Fibroblast of skin of left biceps (primary cell): ENCODE measurements at places on chromosomes 1 and 21.

DNA sequence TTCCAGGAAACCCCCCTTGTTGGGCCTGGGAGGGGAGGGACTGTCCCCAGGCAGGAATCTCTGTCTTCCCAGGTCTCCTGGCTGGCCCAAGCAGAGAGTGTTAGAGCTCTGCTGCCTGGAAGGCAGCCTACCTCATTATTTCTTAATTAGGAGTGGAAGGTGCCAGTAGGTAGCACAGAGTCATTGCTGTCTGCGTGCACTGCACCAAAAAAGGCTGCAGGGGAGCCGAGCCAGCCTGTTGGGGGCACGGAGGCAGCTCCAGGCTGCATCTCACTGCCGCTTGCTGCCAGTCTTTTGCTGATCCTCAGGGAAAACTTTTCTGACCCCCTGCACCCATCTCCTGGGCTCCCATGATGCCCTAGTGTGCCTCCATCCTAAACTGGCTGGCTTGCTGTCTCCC lies 58.1 kb downstream of the LRRN2 start:
- no peak for DNase-seq

- no peak for DNase-seq
These were observed 135.7 kb upstream of the L1TD1 start for GRCh38 chr1:62058956-62059355.

DNA sequence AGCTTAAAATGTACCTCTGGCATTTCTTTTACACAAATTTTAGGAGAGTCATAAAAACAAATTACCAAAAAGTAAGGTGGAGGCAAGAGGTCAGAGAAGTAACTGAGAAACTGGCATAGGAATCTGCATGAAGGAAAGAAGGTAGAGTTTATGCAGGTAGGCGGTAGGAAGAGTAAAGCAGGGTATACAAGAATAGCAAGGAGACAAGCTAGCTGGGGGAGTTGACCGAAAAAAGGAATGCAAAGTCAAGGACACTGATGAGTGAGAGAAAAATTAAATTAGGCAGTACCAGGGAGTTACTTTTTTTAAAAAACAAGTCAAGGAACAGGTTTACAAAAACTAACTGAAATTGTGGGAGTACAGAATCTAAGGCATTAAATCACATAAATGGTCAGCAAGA lies 56.0 kb downstream of the FOXJ3 start:
- DNase-seq = no peak

DNA sequence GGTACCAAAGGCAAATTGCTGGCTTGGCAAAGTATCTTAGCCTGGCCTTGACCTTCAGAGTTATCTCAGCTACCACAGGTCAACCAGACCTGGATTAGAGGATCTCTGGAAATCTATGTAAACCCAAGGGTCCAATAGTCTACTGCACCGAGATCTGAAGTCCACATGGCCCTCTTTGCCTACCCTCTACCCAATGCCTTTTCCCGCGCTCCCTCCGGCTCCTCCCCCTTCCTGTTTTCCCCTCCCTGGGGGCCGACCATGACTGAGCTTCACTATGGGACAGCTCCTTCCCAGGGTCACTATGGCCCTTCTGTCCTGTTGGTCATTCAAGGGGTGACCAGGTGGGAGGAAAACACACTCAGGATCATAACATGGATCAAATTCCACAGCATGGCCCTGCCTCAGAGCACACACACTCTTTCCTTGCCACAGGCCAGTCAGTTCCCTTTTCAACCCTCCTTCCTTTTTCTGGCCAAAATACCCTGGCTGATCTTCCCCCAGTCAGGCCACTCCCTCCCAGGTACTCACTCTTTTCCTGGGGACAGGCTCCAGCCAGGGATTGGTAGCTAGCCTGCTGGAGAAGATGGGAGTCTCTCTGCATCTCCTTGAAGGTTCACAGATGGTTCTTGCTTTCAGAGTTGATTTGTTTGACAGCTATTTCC lies 19.1 kb upstream of the TMEM183A start:
- no peak for DNase-seq

DNA sequence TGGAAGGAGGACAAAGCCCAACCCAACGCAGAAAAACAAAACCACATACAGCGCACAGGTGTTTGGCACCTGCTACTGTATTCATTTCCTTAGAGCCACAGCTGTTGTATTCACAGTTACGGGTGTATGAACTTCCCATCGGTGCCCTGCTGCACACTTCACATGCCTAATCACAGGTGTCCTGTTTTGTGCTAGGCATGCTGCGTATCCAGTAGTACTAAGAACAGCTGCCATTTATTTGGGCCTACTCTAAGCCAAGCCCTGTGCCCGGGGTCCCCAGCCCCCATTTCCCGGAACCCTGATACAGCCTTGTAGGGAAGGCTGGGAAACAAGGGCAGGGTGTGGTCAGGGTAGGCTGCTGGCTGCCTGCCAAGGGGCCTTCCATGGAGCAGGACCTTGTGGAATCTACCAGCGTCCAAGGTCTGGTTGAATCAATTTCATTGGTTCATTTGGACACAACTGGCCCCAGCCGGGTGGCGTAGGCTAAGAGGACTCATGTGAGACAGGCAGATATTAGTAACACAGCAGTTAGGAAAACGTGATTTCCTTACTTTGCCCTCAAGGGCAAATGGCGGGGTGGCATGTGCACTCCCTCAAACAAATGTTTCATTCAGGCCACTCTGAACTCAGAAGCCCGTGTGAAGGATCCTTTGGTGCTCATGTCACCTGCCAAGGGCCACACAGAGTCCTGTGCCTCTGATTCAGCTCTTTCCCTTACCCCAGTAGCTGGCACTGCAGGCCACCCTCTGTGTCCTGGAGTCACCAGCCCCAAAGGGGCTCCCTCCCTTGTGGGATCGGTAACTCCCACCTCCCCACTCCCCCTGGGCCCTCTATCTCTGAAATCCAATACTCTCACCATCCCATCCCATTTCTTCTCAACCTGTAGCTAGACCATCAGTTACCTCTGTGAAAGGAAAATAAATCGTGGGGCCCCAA lies 986 bp upstream of the RNF186 start:
- DNase-seq = no peak

- DNase-seq = no peak
These were observed 90.1 kb downstream of the ZSWIM5 start for GRCh38 chr1:45116340-45116739.

GRCh38 chr21:45056917-45057560 lies 17.3 kb upstream of the ADARB1 start:
- DNase-seq = no peak

DNA sequence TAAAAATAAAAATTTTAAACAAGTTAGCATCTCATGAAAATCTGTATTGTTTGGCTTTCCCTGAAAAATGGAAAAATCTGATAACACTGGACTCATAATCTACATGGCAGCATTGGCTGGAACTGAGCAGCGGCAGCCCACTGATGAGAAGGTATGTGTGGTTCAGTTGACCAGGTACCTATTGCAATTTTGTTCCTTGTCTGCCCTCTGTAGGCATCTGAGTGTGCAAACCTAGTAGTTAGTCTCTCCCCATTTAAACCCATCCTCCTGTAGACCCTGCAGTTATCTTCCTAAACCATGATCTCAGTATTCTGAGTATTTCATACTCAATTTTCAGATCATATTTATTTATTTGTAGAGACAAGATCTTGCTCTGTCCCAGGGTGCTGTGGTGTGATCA lies 59.4 kb upstream of the SERBP1 start:
- no peak for DNase-seq

- DNase-seq = no peak
These were observed 462.2 kb upstream of the CXADR start for GRCh38 chr21:17050646-17051045.

DNA sequence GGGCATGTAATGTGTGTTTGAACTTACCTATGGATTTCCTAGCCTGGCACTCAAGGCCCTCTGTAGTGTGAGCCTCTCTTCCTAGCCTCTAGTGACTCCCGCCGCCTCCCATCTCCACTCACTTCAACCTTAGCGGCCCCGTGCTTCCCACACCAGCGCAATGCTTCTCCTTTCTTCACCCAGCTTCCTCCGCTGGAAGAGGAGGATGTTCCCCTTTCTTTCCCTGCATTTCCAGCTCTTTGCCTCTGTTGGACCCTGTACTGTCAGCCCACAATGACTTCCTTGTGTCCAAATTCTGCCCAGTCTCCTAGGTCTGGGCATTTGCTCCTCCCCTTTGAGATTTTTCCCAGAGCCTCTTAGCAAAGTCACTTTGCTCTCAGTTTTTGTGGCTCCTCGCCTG lies 138.1 kb upstream of the IRF2BP2 start:
- no peak for DNase-seq

DNA sequence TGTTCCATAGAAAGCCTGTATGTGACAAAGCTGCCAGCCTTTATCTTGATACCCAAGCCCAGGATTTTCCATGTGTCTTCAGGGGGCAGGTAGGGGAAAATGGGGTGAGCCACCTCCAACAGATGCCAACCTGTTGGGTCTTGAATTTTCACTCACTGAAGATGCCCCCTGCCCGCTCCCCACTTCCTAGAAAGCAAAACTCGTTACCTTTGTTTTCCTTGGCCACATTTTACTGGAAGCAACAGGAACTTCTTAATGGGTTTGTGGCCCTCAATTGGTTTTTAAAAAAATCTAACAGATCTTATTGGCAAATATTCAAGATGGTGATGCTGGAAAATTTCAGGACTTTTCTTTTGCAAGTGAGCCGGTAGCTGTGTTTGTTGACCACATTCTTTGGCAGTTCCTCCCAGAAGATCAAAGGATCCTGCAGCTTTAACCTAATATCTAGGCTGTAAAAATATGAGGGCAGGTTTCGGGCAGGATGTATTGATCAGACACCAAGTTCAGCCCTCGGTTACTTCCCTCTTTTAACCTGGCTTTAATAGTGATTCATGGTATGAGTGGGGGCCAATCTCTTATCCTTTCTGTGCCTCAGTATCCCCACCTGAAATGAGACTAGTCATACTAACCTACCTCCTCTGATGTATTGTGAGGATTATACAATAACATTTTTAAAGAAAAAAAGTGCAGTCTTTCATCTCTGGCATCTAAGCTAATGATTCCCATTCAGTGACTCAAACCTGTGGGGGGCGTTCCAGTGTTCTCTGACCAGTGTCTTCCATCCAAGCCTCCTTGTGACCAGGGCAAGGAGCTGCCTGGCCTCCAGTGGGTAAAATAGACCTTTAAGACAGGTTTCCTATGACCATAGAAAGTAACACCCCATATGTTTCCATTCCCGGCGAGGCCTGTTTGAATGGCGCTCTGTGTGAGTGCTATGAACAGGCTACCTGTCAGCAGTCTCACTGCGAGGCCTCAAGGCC lies 21.3 kb upstream of the GNPAT start:
- DNase-seq = no peak

GRCh38 chr1:3630161-3630611 lies 5.4 kb downstream of the TPRG1L start:
- no peak for DNase-seq

- no peak for DNase-seq
These were observed 18.7 kb upstream of the SLAMF1 start for GRCh38 chr1:160665330-160666078.

GRCh38 chr21:20631633-20632032 lies 366.6 kb upstream of the NCAM2 start:
- peak; percentile 58 for DNase-seq

- no peak for DNase-seq
These were observed 14.1 kb downstream of the MYOCOS start for GRCh38 chr1:171636141-171636540.

DNA sequence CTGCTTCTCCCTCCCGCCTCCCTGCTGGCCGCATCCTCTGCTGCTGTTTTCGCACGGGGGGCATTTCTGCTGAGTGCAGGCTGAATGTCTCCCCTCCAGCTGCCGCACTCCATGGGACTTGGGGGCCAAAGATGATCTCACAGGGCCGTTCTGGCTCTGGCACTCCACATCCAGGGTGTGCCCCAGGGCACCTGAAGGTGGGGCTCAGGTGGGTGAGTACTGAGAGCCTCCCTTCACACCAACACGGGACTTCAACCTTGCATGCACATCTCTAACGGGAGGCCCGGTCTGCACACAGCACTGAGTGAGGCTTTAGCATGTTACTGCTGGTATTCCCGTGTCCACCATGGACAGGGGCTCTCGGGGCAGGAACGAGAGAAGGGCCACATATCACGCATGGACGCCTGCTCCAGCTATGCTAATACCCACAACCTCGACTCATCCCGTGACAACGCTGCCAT lies 88.9 kb downstream of the DMRTB1 start:
- no peak for DNase-seq

DNA sequence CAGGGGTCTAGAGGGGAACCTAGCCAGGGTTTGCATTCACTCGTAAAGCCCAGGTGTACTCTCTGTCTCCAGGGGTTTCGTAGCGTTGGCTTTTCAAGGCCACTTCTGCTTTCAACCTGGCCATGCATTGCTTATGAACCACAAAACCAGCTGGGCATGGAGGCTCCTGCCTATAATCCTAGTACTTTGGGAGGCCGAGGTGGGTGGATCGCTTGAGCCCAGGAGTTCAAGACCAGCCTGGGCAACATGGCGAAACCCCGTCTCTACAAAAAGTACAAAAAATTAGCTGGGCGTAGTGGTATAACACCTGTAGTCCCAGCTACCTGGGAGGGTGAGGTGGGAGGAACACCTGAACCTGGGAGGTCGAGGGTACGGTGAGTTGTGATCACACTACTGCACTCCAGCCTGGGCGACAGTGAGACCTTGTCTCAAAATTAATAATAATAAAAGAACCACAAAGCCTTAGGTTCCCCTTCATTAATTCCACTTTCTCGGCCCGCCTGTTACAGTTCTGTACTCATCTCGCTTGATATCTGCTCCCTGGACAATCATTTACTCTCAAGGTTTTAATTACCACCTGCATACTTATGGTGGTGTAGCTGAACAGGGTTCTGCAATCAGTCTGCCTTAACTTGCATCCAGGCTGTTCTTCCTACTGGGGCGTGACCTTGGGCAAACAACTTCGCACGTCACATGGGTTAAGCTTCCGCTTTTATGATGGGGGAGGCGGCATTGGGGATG lies 6.1 kb downstream of the SLC16A4 start:
- DNase-seq = no peak

- DNase-seq = no peak
These were observed 97.3 kb upstream of the SYT6 start for GRCh38 chr1:114250683-114251572.

- DNase-seq = peak; percentile 40
These were observed 18.7 kb upstream of the WARS2 start for GRCh38 chr1:119159111-119159510.

GRCh38 chr1:175826705-175827104 lies 83.3 kb upstream of the TNR start:
- DNase-seq = no peak

DNA sequence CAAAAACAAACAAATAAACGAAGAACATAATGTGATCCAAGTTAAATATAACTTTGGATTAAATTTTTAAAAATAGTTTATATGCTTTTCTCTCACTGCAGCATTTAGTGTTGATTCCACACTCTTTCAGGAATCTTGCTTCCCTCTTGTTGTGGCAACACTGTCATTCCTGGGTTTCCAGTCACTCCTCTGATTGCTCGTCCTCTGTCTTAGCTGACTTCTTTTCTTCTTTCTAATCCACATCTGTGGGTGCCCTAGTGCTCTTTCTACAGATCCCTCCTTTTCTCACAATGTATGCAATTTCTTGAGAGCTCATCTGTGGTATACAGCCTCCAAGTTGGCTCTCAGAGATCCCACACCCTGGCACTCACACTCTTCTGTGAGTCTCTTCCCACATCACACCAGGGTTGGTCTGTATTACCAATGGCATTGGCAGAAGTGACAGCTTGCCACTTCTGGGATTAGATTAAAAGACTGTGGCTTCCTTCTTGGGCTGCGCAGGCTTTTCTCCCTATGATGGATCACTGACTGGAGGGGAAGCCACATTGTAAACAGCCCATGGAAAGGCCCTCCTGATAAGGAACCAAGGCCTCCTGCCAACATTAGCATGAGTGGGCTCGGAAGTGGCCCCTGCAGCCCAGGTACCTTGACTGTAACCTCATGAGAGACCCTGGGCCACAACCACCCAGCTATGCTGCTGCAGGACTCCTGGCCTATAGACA lies 11.5 kb upstream of the MYOC start:
- no peak for DNase-seq
